Right atrium auricular region (tissue), 2 donors: ENCODE measurements at places on chromosomes 1 and 21.

- no peaks in the 10 kb centered on the region for H3K27me3 ChIP-seq
- H3K4me3 ChIP-seq: no peak overlapping the region
- DNase-seq: no peak
Measured at GRCh38 chr1:185819798-185820197, 85.6 kb downstream of the HMCN1 start.

DNA sequence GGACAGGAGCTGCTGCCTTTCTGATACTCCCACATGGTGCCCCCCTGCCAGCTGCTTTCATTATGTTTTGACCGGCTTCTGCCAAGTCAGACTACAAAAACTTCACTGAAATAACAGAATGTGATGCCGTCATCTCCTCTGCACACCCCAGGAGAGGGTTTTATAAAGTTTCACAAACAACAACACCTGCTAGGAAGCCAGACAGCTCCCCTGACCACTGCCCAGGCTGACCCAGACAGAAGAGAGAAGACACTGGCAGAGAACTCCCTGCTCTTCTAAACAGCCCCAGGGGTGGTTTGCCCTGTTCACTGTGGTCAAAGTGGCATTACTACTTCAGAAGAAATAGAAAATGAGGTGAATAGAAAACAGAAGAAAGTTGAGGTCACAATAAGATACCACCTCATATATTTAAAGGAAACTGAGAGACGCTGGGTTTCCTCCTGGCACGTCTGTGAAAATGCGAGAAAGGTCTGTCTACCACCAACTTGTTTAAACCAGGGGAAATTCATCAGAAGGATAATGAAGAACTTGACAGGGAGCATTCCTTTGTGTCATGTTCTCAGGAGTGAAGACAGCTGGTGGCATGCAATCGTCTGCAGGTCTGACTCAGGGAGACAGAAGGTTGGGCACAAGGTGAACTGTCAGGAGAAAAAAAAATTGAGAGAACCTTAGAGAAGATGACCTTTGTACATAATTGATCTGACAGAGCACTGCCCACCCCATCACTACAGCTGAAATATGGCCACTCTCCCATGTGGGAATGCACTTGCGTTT, 119.0 kb upstream of the NFIA start:
- no peak overlapping the region for H3K4me3 ChIP-seq
- H3K27ac ChIP-seq: no peak overlapping the region
- no peaks in the 10 kb centered on the region for H3K4me1 ChIP-seq
- no peak for DNase-seq
- no peaks in the 10 kb centered on the region for H3K36me3 ChIP-seq

DNA sequence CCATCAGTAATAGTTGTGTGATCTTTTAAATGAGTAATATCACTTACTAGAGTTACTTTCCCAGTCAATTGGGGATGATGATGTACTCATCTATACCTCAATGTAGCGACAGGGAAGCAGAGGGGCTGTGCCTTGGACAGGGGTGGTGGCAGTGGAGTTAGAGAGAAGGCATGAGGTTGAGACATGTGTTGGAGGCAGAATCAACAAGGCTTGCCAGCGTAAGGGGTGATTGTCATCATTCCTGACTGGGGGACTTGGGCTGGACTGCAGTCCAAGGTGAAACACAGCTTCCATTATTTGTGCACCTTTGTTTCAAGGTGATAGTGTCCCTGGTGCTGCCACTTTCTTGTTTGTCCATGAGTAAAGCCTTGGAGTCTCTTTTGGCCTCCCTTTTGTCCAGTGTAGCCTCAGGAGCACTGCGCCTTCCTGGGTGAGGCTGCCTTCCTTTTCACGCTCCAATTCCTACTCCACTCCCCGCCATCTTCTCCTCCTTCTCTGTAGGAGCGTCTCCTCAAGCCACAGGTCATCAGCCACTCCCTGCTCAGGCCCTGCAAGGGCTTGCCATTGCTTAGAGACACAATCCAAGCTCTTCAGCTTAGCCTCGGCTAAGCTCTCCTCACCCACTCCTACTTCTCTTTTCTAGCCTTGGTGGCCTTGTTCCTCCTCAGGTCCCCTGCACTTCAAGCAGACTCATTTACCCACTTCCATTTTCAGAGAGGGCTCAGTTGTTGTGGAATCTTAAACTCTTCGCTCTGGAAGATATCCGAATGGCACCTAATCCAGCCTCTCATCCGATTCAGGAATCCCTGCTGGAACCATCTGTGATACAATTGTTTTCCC, 77.6 kb upstream of the CD34 start:
- H3K27ac ChIP-seq: no peak overlapping the region
- H3K36me3 ChIP-seq: no peaks in the 10 kb centered on the region
- DNase-seq: no peak
- no peak overlapping the region for H3K4me3 ChIP-seq
- H3K27me3 ChIP-seq: no peaks in the 10 kb centered on the region

GRCh38 chr1:241330619-241331327, 26.2 kb downstream of the RGS7 start:
- no peak overlapping the region for H3K4me3 ChIP-seq
- no peaks in the 10 kb centered on the region for H3K4me1 ChIP-seq
- H3K27ac ChIP-seq: no peak overlapping the region
- DNase-seq: no peak

DNA sequence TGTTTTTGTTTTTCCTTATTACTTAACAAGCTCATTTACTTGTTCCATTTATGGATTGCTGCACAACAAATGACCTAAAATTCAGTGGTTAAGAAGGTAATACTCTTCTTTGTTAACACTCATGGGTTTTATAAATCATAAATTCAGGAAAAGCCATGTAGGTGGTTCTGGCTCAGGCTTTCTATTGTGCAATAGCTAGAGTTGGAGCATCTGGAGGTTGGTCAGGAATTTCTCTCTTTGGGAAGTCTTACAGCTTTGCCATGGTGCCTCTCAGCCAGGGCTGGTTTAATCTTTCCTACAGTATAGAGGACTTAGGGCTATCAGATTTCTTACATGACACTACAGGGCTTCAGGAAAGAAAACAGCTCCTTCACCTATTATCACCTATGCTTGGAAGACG, 1677.1 kb downstream of the KCNT2 start:
- H3K4me1 ChIP-seq: no peaks in the 10 kb centered on the region
- H3K4me3 ChIP-seq: no peak overlapping the region
- no peaks in the 10 kb centered on the region for H3K36me3 ChIP-seq
- H3K27me3 ChIP-seq: no peaks in the 10 kb centered on the region

DNA sequence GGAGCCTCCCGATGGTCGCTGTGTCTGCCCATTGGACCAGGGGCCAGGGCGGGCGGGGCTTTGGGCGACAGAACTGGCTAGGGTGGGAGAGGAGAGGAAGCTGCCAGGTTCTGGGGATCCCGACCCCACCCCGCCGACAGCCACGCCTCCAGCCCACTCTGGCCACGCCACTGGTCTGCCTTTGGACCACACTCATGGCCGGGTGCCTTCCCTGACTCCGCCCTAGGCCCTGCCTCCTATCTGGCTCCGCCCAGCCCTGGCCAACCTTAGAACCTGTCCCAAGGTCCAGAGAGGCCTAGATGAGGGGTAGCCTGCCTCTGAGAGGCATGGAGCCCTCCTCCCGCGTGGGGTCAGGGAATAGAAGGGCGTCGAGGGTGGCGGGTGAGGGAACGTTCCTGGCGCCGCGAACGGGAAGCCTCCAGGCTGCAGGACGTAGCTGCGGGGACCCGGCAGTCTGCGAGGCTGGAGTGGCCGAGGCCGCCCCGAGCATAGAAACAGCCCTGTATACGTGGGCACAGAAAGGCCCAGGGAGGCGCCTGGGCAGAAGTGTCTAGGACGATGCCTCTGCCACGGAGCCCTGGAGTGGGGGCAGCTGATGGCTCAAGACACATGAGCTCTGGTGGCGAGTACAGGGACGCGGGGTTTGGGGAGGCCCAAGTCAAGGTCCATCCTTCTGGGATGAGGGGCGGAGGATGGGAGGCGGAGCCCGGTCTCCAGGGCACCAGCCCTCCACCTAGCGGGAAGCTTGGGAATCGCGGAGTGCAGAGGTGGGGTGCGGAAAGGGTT, 11.5 kb upstream of the COL16A1 start:
- H3K4me3 ChIP-seq: peak overlapping the region; percentile 39
- H3K4me1 ChIP-seq: peaks cover 44% of the 10 kb centered on the region
- DNase-seq: peak; percentile 96
- no peaks in the 10 kb centered on the region for H3K36me3 ChIP-seq
- H3K27ac ChIP-seq: peak overlapping the region; percentile 98

GRCh38 chr1:54487571-54488050, 60.4 kb upstream of the ACOT11 start:
- DNase-seq: no peak
- H3K36me3 ChIP-seq: no peaks in the 10 kb centered on the region
- peak overlapping the region; percentile 89 for H3K27ac ChIP-seq
- H3K27me3 ChIP-seq: no peaks in the 10 kb centered on the region
